ENCODE measurements at places on chromosomes 13 and 19.

DNA sequence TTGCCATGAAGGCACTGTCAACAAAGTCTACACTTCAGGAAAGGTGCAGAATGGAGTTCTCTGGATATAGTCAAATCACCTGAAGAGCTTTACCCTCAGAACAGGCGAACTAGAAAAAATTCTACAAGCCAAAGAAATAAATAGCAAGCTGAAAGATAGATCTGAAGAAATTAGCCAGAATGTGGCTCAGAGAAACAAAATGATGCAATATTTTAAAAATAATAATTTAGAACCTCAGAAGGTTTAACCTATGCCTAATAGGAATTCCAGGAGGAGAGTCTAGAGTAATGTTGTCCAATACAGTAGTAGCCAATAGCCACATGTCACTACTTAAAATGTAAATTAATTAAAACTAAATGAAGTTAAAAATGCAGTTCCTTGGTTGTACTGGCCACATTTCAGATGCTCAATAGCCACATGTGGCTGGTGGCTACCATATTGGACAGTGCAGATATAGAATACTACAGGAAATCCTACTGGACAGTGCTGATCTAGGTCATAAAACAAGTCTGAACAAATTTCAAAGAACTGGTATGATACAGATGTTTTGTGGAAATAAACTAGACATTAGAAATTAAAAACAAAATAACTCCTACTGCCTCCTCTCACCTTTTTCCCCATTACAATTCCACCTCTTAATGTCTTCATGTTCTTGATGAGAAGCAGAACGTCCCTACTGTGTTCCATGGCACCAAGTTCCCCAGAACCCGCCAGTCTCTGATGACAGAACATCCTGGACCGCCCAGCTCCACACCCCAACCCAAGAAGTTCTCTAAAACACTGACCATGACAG is 679 bp upstream of the CDADC1 start:
- DNase-seq: no peak

DNA sequence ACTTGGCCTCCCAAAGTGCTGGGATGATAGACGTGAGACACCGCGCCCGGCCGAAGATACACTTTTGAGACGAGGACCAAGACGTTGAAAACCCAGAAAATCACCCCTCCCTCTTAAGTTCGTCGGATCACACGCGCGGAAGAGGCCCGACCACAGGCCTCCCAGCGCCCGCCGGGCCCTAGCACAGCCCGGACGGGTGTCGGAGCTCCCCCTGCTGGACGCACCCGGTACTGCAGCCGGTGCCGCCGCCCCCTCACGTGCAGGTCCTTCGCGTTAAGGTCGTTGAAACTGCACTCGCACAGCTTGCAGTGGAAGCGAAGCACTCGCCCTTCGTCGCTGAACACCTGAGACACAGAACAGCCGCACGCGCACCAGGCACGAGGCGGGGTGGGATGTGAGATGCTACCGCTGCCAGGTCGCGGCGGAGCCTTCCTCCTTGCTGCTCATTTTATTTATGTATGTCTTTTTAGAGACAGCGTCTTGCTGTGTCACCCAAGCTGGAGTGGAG is 35.7 kb upstream of the MATK start:
- DNase-seq: peak; percentile 91

DNA sequence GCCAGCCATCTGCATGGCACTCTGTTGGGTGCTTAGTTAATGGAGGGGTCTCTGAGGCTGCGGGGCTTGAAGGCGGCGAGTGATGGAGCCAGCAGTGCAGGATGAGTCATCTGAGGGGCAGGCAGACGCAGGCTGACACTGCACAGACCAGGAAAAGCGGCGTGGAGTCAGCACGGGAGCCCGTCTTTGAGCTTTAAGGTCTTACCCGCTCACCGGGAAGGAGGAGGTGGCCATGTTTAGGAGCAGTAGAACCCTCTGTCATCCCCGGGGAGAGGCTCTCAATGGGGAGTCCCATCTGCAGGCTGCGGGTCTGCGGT is 13.1 kb downstream of the NAXD start:
- peak; percentile 76 for DNase-seq

GRCh38 chr19:571566-571974 is 826 bp upstream of the BSG start:
- DNase-seq: no peak

DNA sequence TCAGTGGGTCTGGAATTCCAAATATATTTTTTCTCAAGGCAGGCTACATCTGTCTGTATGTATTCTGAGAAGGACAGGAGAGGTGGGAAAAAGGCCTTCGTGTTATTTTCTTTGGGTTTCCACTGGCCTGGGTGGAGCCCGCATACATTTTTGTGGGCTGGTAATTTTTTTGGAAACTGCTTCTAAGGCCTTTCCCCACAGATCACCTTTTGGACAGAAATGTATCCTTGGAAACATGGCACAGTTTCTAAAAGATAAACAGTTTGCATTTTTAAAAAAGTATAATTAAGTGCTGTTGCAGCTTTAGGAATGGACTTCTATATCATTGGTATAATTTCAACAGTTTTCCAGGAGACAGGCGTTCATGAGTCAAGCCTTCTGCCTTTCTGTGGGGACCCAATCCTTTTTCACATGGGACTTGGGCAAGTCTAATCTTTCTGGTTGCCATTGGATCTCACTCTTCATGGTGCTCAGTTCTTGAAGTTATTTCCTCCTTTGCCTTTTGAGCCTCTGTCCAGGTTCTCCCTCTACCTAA is 8.9 kb downstream of the RFX2 start:
- no peak for DNase-seq

- no peak for DNase-seq
Measured at GRCh38 chr13:46535825-46536224, 17.1 kb upstream of the LRCH1 start.

GRCh38 chr13:64397701-64398100 is 2832.4 kb downstream of the PCDH9 start:
- no peak for DNase-seq

DNA sequence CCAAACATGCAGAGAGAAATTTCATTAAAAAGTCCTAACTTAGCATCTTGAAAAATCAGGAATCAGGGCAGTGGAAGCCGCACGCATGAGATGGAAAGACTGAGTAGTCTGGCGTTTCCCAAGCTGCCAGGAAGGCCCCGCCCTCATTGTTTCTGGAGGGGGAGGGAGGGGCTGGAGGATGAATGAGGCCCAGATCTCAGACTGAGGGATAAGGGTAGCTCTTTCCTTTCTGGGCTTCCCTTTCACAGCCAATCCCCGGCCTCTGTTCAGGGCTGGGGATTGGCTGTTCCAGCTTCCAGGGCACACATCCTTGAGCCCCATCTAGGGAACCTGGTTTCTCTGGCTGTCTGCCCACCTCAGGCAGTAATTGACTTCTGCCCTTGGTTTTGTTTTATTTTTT is 7.3 kb downstream of the C19orf53 start:
- peak; percentile 93 for DNase-seq

DNA sequence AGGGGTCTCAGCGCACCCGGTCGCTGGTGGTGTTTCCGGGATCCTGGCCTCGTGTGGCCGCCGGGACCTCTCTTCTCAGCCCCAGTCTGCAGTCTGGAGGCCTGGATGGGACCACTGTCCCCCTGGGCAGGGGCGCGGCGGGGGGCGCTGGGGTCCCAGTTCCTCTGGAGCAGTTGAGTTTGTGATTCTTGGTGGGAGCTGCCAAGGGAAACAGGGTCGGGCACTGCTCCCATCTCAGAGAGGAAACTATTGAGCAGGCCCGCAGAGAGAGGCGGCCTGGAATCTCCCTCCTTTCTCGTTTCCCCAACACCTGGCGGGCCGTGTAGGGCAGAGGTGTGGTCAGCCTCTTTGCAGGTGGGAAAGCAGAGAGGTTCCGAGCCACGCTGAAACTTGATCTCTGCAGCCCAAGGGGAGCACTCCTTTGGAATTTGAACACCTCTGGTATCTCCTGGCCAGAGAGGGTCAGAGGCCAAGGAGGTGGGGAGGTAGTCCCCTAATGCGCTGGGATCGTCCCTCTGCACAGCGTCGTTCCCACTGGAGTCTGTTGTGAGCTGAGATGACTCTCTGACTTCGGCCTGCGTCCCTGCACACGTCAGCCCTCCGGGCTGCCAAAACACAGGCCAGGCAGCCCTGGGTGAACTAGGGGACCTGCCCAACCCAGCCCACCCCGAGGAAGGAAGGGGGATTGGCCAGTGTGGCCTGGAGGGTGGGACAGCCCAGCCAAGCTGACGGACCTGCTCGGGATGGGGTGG is 741 bp downstream of the PLEKHF1 start:
- peak; percentile 90 for DNase-seq

DNA sequence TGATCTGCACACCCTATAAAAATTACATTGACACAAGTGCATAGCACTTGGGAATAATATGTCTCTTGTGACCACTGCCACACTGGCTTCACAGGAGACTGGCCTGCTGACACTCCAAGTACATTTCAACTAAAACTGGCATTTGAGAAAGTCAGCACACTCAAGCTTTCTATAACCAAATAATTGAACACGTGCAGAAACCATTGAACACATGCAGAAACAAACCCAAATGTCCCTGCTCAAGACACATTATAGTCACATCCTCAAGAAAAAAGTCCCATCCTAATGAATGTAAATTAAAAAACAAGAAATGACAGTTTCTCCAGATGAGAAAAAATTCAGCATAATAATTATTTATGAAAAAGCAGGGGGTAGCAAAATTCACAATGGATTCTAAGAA is 1859.1 kb upstream of the PCDH20 start:
- no peak for DNase-seq

DNA sequence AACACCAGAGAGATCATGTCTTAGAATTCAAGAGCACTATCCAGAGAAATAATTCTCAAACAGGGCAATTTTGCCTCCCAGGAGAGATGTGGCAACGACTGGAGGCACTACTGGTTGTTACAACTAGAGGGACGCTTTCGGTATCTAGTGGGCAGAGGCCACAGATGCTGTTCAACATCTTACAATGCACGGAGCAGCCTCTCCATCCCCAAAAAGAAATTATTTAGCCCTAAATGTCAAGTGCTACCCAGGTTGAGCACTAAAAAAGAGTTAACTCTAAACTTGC is 78.6 kb downstream of the ABCC4 start:
- no peak for DNase-seq

- DNase-seq: no peak
Measured at GRCh38 chr13:103351035-103351828, 285.0 kb upstream of the SLC10A2 start.

- no peak for DNase-seq
Measured at GRCh38 chr13:110113284-110113764, 193.6 kb downstream of the COL4A1 start.

GRCh38 chr13:31101472-31102170 is 60.1 kb downstream of the HSPH1 start:
- no peak for DNase-seq

DNA sequence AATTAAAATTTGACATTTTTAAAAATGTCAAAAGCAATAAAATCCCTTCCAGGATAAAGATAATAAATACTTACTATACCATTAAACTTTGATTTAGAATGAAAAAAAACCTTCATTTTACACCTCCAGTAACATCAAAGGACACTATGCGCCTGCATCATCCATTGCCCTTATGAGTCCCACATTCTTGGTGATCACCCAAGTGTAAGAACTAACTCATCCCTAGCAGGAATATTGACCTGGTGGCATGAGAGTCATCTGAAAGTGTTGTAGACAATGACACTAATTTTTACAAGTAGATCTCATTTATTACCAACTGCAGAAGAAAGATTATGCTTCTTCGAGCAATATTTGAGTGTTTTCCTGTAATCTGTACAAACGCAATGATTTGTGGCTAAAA is 1128.9 kb downstream of the EFNB2 start:
- no peak for DNase-seq

DNA sequence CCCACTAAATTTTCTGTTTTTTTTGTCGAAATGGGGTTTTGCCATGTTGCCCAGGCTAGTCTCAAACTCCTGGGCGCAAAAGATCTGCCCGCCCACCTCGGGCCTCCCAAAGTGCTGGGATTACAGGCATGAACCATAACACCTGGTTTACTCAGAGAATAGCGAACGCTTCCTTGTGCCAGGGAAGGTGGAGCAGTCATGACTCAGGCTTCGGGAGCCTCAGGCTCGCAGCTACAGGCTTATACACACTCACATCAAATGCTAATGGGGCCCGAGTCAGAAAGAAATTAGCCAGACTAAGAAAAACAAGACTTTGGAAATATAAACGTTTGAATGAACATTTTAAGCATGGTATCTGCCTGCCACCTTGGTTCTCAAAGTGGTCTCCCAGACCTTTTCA is 11.0 kb upstream of the TPT1 start:
- DNase-seq: no peak

GRCh38 chr13:32246468-32246867 is 68.7 kb downstream of the ZAR1L start:
- no peak for DNase-seq

- DNase-seq: no peak
Measured at GRCh38 chr19:1699386-1699785, 47.0 kb upstream of the TCF3 start.

- DNase-seq: no peak
Measured at GRCh38 chr13:79557666-79558065, 76.7 kb downstream of the NDFIP2 start.

DNA sequence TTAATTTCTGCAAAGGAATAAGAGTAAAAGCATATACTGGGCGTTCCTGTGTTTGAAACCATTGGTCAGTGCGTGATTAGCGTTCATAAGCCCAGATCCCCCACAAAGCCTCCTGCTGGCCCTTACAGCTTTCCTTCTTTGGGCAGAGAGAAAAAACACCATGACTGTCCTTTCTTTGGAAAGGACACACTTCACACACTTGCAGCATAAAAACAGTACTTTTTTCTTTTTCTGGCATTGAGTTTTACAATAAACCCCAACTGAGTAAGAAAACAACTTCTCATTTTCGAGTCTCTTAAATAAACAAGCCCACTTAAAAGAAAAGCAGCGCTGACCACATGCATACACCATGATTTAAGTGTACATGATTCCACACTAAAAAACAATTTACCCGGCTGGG is 35.8 kb downstream of the SMAD9 start:
- no peak for DNase-seq

DNA sequence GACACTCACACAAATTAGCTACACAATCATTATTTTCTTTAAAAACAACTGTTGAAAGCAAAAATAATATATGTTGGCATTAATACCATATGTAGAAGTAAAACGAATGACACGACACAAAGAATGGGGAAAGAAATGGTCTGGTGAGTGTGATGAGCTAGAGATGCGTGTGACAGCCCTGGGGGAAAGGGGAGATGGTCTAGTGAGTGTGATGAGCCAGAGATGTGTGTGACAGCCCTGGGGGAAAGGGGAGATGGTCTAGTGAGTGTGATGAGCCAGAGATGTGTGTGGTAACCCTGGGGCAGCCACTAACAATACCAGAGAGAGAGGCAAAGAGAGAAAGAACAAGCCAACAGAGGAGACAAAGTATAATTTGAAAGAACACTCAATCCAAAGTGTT is 22.3 kb upstream of the LAMP1 start:
- DNase-seq: no peak

DNA sequence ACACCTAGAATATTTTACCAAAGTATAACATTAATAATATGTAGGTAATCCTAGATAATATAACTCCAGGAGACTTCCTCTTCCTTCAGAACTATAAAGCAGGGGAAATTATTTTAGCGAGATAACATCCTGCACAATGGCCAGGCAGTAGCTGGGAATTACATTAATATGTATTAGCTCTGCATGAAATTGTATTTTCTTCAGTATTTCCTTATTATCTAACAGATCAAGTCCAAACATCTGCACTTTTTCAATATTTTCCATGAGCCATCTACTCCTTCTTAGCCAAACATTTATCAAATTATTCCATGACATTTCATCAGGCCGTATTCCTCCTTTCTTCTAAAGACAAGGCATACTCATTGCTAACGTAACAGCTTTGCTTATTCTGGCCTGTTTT is 98.8 kb upstream of the PCDH9 start:
- DNase-seq: no peak

All from posterior vena cava (tissue), 2 donors.